ENCODE measurements at places on chromosomes 5 and 9.

DNA sequence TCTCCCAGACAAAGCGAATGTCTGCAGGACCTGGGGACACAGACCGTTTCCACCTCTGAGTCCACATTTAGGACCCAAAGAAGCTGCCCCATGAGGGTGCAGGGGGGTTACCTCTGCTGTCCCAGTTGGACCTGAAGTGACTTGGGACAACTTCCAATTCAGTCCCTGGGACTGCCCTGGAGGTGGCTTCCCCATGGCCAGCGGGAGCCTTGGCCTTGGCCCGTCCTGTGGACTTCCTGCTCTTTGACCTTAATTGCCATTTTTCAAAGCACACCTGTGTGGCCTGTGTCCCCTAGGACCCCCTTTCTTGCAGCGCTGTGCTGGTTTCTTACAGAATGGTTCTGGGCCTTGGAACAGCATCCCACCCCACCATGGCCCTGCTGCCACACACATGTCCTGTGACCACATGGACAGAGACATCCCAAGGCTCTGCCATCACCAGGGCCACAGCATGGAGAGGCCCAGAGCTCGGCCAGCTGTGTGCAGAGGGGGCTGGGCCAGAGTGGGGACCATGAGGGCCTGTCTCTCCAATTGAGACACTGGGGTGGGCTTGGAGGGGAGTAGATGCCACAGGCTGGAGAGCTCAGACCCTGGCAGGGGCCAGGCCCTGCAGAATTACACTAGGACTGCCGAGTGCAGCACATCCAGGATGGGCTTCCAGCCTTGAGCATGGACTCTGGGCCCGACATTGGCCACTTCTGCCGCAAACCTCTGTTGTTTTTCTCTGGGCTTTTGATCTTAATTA lies 45.8 kb downstream of the SECISBP2 start:
- no peak for DNase-seq

DNA sequence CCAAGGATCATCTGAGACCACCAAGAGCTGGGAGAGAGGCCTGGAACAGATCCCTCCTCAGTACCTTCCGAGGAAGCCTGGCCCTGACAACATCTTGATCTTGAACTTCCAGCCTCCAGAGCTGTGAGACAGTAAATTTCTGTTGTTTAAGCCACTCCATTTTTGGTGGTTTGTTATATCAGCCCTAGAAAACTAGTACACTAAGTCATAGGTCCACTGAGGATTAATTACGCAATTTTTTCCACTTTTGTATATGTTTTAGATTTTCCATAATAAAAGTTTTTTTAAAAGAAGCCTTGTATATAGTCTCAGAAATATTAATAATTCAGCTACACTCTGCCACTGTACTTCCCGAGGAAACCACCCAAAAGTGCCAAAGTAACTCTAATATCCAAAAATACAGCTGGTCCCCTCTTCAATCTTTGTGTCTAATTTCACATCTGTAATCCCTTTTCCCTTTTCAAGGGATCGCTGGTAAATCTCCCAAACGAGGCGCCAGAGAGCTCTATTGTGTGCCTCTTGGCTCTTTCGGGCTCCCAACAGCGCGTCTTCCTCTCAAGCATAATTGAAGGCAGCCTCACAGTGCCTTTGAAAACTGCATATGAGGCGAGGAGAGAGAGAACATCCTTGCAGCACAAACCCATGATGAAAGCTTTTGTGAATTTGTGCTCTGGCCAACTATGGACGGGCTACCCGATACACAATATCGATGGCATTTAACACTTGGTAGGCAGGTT lies 32.7 kb downstream of the PRUNE2 start:
- DNase-seq, result peak; percentile 43

GRCh38 chr5:850511-851006 lies at the start of gene ZDHHC11:
Gene ZDHHC11, minus strand, starts transcription at chr5:850986. Its CDS starts 384 bp downstream, at chr5:850602.
- DNase-seq, result peak; percentile 96

- no peak for DNase-seq
These were observed 85.1 kb downstream of the GIN1 start for GRCh38 chr5:103034662-103035392.

DNA sequence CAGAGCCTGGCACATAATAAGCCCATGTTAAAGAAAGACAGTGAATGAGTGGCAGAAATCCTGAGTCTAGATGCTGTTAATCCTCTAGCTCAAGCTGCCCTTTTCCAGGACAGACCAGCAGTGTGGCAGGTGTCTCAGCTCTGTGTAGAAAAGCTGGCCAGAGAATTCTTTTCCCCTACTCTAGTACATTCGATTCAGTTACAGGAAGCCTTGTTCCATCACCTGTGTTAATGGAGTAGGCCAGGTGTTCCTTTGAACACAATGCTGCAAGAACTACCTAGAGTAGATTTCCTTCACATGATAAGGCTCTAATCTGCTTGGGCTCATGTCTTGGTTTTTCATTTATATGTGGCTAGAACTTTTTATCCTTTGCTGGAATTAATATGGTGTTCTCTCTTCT lies 52.5 kb downstream of the NUP214 start:
- no peak for DNase-seq

GRCh38 chr5:82106207-82106606 lies 134.4 kb downstream of the ATG10 start:
- DNase-seq, result no peak

DNA sequence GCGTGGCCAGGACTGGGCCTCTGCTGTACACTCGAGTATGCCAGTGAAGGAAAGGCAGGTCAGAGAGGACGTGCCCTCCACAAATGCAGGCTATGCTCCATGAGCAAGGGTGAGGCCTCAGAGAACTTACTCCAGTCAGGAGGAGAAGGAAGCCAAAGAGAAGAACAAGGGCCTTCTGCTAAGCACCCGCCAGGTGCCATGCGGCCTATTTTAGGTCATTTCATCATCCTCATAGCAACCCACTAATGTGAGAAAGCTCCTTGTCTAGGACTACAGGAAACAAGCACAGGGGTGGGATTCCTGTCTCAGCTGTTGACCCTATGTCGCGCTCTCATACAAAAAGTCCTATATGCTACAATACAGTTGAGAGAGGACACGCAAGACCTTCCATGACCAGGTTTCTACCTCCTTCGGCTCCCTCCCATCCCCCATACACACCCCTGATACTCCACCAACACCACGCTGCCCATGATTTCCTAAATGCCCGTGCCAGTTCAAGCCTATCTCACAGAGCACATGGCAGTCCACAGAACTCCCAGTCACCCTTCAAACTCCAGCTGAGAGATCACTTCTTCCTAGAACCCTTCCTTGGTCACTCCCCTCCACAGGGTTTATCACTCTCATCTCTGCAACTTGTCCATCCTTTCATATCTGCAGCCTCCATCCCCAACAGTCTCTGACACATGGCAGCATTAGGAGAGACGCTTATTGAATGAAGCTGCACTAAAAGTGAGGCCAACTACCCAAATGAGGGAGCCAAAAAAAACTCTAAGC lies 26.8 kb downstream of the PSMB7 start:
- DNase-seq, result no peak

- DNase-seq, result no peak
These were observed 53.2 kb upstream of the SHISAL2B start for GRCh38 chr5:64637144-64637543.

- no peak for DNase-seq
These were observed 11.8 kb upstream of the IFNW1 start for GRCh38 chr9:21153336-21154017.

GRCh38 chr9:132795511-132796303 lies 82.4 kb downstream of the AK8 start:
- DNase-seq, result no peak

DNA sequence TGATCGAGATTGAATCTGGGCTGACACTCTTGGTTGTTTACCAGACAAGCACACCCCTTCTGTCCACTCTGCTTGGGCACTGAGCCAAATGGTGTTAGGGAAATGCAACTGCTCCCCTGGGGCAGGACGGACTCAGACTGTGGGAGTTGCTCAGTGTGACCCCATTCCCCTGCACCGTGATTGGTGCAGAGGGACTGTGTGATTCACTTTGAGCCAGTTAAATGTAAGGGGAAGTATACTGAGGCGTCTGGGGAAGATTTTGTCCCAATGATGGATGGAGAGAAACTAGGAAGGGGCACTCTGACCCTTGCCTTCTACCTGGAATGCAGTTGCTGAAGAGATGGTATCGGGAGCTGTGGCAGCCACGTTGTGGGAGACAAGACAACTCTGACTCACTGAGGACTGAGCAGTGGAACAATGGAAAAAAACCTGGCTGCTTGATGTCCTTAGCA lies 196.0 kb upstream of the ANKRD55 start:
- no peak for DNase-seq

- DNase-seq, result no peak
These were observed 73.2 kb downstream of the KIAA1958 start for GRCh38 chr9:112559629-112560413.

DNA sequence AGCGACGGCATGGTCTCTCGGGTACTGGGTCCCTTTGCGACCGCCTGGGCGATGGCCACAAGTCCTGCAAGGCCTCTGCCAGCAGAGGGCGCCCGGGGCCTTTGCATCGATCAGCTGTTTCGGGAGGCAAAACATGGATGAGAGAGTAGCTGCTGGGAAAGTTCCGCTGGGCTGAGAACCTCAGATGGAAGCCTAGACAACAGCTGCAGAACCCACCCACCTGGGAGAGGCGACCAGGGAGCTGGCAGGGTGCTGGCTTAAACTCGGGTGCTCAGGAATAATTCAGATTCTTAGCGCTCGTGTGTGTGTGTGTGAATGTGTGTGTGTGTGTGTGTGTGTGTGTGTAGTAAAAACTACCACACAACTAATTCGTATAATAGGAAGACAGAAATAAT lies 50.0 kb downstream of the TRIM32 start:
- peak; percentile 93 for DNase-seq

GRCh38 chr5:98076501-98076900 lies 697.0 kb upstream of the RGMB start:
- no peak for DNase-seq

- DNase-seq, result peak; percentile 59
These were observed 467 bp downstream of the CNOT6 start for GRCh38 chr5:180494510-180495181.

GRCh38 chr5:54718656-54719055 lies 201.1 kb downstream of the SNX18 start:
- no peak for DNase-seq

DNA sequence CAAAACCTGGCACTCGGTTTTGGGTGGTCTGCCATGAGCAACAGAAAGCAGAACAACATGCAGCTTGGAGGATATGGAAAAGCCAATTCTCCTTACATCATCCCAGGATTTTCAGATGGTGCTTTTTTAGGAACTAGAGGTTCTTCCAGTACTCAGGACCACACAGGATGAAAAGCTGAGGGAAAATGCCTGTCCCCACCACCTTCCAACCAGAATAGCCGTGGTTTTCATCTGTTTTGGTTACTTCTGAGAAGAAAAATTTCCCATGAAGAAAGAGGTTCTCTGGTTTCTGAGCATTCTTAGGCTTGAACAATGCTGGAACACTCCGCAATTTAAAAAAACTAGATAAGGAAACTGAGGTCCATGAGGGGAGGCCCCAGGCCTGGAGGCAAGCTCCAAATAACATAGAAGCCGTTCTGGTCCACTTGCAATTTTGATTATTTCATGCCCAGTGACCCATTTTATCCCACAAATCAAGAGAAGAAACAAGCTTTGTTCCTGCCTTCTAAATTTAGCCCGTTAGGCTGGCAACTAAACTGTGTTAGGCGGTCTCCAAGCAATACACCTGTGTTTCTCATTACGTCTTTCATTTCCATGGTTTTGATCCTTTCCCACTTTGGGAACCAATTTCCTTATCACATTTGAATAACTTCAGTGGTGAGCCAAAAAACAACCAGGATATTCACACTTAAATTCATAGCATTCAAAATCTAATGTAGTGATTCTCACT lies 79.2 kb upstream of the SPIN1 start:
- no peak for DNase-seq

DNA sequence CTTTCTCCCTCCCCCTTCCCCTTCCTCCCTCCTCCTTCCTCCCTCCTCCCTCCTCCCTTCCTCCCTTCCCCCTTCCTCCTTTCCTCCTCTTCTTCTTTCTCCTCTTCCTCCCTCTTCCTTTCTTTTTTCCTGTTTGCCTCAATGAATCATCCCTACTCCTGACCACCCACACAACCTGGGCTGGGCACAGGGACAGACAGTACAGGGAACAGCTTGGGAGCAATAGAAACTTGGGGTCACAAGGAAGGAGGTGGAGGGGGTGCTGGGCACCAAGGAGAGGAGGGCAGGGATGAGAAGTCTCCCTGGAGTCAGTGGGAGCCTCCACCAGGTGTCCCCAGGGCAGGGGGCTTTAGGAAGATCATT lies 5.0 kb downstream of the TTC16 start:
- DNase-seq, result no peak

DNA sequence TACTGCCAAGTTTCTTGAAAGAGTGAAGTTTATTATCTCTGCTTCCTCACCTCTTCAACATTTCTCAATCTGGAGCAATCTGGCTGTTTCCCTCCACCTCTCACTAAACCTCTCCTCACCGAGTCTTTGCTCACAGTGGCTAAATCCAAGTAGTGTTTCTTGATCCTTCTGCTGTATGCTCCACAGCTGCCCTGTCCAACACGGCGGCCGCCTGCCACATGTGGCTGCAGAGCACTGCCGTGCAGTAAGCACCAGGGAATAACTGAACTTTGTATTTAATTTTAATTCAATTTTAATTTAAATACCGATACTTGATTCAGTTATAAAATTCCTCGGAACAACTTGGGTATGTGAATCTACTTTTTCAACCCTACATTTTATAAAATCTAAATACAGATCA lies 80.2 kb downstream of the FANCC start:
- no peak for DNase-seq

DNA sequence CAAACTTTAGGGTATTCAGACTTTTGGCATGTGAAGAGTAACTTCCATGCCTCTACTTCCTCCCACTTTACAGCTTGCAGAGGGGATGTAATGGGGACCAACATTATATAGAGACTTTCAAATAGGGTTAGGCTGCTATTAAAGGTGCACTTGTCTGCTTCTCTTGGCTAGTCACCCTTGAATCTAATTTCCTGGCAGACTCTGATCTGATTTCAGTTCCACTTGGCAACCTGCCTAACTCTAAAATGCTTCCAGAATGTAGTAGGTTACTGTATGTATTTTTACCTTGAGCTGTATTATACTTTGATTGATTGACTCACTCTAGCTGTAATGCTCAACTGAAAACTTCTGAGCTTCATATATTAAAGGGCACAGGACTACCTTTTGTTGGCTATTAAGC lies 693.4 kb downstream of the KCTD16 start:
- DNase-seq, result no peak

- no peak for DNase-seq
These were observed 103.1 kb downstream of the MTREX start for GRCh38 chr5:55410845-55411244.

- no peak for DNase-seq
These were observed 142.5 kb downstream of the SPATA31D1 start for GRCh38 chr9:82131072-82131471.

DNA sequence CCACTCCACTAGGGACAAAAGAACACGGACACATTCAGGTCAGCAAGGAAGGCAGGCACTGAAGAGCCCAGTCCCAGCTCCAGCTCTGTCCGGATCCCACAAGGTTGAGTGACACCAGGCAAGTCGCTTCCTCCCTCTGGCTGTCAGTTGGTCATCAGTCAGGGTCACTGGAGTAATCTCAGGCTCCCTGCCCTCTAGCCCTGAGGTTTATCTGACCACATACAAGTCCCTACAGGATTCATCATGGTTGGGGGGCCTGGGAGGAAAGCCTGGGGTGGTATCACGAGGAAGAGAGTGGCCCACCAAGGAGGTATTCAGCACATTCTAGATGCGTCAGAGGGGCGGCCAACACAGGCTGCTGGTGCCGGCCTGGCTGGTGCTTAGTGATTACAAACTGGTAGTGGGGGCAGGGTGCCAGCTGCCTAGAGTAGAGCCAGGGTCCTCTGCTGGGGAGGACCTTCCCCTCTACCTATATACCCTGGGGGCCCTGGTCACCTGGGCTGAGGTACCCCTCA lies 81.5 kb downstream of the SHB start:
- DNase-seq, result no peak

GRCh38 chr5:140005145-140005591 lies 37.9 kb downstream of the NRG2 start:
- DNase-seq, result no peak

- no peak for DNase-seq
These were observed 103.5 kb downstream of the NDUFAF2 start for GRCh38 chr5:61048534-61048933.

Measured in ELF-1 (cell line).